EH (cell line): ENCODE measurements at places on chromosomes 3 and 15.
A peak's percentile ranks its signal among the peaks of the same experiment; 100 is the strongest.

DNA sequence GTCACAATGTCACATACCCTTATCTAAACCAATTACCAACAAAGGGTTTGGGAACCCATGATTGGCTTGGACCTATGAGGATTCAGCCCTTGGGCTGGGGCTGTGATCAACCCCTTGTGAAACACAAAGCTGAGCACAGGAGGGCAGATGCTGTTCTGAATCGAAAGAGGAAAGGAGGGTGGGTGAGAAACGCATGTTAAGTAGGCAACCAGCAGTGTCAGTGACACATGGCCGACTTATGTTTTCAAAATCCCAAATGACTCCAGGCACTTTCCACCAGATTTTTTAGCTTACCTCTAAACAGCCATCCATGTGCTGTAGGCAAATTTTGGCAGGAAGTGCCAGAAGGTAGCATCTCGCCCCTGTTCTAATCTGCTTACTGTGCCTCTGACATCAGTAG, 34.1 kb upstream of the KLHL25 start:
- no peak for DNase-seq

DNA sequence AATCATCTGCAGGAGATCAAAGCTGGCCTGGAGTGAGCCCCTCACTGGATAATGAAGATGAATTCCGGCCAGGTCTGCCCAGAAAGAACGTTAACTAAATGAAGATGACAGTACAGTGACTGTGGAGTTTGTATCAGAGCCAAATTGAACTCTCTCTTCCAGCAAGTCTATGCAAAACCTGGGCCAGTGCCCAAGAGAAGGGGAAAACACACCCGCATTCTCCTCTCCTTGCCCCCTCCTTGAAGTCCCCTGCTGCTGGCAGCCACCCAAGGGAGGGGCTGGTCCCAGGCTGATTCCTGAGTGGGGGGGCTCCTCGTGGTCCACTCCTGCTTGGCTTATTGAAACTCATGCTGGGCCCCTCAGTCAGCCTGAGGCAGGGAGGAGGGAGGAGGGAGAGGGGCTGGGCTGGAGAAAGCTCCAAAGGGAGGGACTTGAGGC, 155.7 kb downstream of the RAB11A start:
- DNase-seq = no peak

DNA sequence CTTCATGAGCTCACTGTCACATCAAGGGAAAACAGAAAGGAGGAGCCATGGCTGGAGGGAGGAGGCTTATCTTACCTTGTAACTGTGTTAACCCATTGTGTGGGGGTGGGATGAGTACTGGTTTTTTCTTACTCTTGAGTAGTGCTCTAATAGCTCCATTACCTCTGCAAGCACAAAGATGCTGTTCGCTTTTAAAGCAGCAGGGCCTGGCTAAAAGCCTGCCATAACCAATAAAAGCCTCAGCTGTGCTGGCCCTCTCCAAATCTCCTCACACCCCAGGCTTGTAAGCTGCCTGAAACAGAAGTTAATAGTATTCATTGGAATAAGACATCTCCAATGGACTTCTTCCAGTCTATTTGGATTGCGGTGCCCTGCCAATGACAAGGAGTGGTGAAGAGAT, 544.1 kb downstream of the TUSC7 start:
- no peak for DNase-seq

DNA sequence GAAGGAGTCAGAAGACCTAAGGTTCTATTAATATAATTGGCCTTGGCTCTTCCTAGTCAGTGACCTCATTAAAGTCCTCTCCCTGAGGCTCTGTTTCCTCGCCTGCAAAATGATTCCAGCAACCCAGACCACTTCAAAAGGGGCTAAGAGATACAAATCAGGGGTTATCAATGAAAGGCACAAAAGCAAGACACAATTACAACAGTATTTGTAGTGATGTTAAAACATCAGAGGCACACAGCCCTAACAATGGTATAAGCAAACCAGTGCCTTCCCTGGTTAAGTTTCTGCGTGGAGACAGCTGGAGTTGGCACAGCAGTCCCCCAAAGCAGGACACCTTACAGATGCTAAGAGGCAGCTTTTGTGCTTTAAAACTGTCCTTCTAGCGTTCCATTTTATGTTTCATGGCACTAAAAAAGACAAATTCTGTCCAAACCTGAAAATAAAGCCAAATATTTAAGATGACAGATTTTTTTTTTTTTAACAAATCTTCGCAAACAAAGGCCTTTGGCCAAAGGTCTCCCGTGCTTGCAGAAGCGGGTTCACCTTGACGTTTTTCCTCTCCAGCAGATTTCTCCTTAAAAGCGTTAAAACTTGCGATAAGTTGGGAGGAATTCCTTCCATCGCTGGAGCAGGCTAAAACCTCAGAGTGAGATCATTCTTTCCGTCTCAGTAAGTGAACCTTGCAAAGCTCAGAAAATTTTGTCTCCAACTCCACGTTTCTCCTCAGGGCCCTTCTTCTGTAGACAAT, 999 bp downstream of the ZNF280D start:
- DNase-seq = peak; percentile 67

DNA sequence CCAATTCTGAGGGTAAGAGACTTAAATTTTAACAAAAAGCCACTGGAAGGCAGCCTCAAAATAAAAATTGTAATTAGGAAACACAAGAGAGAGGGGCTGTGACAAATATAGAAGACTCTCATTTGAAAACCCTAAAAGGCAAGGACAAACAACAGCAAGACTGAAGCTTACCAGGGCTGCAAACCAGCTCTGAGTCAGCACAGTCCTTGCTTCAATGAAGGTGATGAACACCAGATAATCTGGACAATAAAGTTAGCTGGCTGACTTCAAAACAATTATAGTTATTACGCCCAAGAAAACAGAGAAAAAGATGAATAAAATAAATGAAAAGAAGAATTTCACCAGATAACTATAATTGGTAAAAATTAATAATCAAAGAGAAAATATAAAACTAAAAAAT, 149.3 kb upstream of the NSMCE3 start:
- DNase-seq = no peak

- DNase-seq = no peak
Measured at GRCh38 chr3:50950591-50950990, 275.9 kb downstream of the DOCK3 start.

- DNase-seq = no peak
Measured at GRCh38 chr3:86029590-86029989, 961.4 kb downstream of the VGLL3 start.

GRCh38 chr3:70890020-70890394, 577.6 kb upstream of the MDFIC2 start:
- no peak for DNase-seq

DNA sequence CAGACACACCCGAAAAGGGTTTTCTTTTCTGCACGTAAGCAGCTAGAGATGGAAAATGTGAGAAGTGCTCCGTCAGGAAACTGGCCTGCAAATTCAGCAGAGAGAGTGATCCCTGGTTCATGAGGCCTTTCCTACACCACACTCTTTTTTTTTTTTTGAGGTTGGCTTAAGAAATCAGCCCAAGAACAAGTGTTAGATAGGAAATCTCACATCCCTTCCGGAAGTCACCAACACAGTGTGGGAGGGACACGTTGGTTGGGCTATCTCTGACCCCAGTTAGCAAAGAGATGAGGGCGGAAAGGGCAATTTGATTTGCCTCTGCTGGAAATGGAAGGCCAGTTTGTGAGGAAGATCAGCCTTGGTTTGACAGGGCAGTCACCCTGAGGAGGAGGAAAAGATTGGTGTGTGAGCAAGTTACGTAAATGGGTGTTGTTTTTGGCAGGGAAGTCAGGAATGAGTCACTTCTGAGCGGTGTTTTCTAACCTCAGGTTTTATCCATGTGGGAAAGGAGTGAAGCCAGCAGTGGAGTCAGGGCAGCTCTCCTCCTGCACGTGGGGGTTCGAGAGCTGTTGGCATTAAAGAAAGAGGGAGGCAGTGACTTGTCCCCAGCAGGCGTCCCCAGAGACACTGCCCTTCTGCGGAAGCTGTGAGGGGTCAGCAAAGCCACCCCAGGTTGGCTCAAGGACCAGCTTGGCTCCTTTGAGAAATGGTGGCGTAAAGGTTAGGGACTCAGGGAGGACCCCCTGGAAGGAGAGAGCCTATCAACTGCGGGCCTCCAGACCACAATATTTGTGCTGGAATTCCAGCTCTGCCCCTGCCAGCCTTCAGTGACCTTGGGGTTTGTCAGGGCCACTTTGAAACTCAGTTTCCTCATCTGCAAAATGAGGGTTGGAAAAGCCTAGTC, 237.6 kb upstream of the BHLHE40 start:
- DNase-seq = peak; percentile 97

GRCh38 chr3:130425484-130425883, 80.0 kb downstream of the COL6A5 start:
- DNase-seq = peak; percentile 10

DNA sequence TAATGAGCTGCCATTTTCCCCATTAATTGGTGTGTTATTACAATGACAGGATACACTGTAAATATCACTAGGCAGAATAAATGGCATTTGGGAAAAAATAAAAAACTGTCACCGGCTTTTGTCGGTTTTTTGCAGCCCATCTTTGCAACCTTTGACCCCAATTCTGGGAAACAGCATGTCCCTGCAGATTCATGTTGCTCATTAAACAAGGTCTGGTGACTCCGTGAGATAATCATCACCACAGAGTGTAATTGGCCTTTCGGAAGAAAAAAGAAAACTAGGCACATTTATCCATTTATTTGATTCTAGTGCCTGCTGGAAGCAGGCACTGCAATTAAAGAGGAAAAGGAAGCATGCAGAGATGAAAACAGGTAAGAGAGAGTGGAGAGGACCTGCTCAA, 64.5 kb downstream of the TRAT1 start:
- DNase-seq = no peak

GRCh38 chr3:88003115-88003755, 55.6 kb downstream of the CGGBP1 start:
- peak; percentile 49 for DNase-seq

GRCh38 chr3:39721076-39721475, 88.3 kb upstream of the MYRIP start:
- DNase-seq = peak; percentile 22

- DNase-seq = peak; percentile 90
Measured at GRCh38 chr15:57609805-57610529, 18.3 kb downstream of the MYZAP start.

DNA sequence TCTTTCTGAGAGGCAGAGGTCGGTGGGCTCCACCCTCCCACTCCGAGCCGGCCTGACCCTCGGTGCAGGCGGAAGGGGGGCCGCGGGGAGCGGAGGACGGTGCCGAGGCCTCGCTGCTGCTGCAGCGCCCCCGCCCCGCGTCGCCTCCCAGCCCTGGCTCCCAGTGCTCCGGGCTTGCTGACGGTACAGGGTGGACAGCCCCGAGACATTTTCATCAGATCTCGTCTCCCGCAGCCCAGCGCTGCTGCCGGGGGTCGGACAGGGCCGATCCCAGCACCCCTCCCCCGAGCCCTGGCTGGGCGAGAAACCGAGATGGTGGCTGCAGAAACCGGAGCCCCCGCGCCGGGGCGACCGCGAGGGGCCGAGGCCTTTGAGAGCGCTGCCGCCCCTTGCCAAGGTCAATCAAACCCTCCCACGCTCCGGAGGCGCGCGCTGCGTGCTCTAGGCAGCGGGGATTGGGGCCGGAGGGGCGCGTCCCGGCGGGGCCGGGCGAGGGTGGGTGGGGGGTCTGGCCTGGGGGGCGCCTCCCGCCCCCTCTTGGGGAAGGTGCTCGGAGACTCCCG, 42.5 kb downstream of the EPHB3 start:
- no peak for DNase-seq

GRCh38 chr15:98909968-98910885, 97.4 kb downstream of the PGPEP1L start:
- DNase-seq = no peak

GRCh38 chr15:39235084-39235795, 345.6 kb upstream of the THBS1 start:
- peak; percentile 79 for DNase-seq

DNA sequence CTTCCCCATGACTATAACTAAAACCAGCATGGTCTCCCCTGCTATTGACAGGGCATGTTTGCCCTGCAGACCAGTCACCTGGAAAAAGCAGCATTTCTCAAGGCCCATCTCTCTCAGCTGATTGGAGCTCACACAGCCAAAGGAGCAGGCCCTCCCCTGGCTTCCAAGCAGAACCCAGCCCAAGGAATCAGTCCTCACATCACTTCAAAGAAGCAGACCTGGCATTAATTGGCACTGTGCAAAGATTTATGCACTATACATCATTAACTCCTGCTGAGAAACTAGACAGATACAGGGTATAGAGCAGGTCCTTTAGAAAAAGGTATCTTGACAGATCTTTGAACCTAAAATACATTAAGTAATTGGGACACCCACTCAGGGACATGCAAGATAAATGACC, 323.8 kb upstream of the PPP2R3A start:
- DNase-seq = no peak

GRCh38 chr15:74252291-74252690, 16.2 kb downstream of the CCDC33 start:
- DNase-seq = peak; percentile 58

DNA sequence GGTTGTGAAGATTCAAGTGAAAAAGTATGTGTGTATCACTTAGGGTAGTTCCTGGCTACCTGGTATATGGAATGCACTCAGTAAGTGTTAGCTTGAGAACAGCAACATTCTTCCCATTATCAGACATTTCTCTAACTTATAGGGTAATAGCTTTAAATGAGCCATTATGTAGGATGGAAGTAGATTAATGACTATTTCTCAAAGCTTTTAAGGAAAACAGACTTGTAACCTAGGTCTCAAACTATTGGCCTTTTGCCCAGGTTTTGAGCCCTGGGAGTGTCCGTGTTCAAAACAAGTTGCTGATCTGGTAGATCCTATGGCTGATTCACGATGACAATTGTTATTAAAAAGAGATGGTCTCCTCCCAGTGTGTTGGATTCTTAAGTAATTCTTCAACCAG, 129.1 kb upstream of the UMPS start:
- DNase-seq = no peak

DNA sequence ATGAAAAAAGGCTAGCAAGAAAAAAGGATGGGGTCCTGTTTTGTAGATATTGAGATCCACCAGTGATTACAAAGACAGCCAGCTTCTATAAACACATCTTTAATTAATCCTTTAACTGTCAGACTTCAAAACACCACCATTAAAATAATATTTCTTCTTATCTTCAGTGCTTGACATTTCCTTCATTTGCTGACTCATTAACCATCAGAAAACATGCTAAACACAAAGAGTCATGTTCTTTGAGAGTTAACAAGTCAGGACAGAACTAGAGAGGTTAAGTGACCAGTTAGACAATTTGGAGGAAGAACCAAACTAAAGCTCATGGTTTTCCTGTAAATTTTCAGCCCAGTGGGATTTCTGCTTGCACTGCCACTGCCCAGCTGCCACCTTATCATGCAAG, 111.4 kb downstream of the MEIS2 start:
- DNase-seq = peak; percentile 15

- no peak for DNase-seq
Measured at GRCh38 chr3:73045391-73045790, 16.1 kb upstream of the EBLN2 start.

- DNase-seq = peak; percentile 43
Measured at GRCh38 chr15:57921371-57921770, 144.1 kb downstream of the ALDH1A2 start.

GRCh38 chr3:170487031-170487430, 68.4 kb downstream of the CLDN11 start:
- no peak for DNase-seq

- DNase-seq = no peak
Measured at GRCh38 chr3:72727726-72728125, 120.5 kb downstream of the SHQ1 start.
